WERI-Rb-1 (cell line): ENCODE measurements at places on chromosomes 2 and 18.
A peak's percentile ranks its signal among the peaks of the same experiment; 100 is the strongest.

DNA sequence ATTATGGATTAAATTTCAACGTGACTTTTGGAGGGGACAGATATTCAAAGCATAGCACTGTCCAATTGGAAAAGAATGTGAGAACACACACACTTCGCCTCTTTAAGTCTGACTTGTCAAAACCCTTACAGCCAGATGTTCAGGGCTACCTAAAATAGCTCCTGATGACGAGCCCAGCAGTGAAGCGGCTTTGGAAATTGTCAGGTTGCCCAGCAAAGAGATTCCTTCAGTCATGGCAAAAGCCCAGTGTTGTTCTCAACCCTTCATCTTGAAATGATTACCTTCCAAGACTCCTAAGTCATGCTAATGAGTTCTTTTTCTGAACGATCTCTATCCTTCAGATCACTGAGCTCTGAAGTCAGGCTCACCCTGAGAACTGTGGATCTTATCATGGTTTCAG, 436.6 kb downstream of the LRATD1 start:
- DNase-seq = no peak

- peak; percentile 50 for DNase-seq
These were observed 231.6 kb upstream of the SMAD2 start for GRCh38 chr18:48161911-48162698.

GRCh38 chr2:55801436-55801835, 107.8 kb upstream of the PNPT1 start:
- no peak for DNase-seq

DNA sequence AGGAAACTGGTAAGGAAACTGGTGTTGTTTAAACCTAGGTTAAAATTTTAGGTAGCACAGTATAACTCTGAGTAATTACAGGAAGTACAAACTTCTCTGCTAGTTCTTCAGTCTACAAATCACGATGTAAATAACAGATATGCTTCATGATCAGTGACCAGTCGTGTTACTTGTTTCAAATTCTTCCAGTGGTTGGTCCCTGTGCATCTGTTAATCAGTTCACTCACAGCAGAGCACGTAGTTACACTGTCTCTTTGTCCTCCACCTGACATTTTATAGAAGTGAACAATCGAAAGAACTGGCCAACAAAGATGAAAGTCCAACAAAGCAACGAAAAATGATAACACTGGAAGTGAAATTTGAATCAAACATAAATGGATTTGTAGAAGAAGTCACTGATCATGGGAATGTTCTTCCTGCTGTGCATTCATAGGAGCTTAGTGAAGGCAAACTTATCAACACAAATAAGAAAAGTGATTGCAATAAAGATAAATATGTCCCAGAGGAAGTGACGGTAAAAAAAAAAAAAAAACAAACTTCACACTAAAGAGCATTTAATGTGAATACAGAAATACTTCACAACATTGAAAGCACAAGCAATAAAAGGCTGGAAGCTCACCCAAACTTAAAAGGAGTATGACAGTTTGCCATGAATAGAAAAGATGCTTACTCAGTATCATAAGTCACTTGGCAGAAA, 7.0 kb downstream of the EIF2AK2 start:
- DNase-seq = no peak

- DNase-seq = no peak
These were observed 62.4 kb upstream of the SPATS2L start for GRCh38 chr2:200244111-200244510.

- no peak for DNase-seq
These were observed 128.6 kb upstream of the TLK1 start for GRCh38 chr2:171289316-171289715.

- DNase-seq = no peak
These were observed 527 bp downstream of the IGFBP5 start for GRCh38 chr2:216694826-216695217.

GRCh38 chr2:240329778-240330177, 105.7 kb upstream of the GPC1 start:
- DNase-seq = no peak

- DNase-seq = no peak
These were observed 34.7 kb downstream of the ST6GAL2 start for GRCh38 chr2:106851087-106851874.

GRCh38 chr18:47100212-47100831, 50.0 kb downstream of the HDHD2 start:
- DNase-seq = peak; percentile 74

DNA sequence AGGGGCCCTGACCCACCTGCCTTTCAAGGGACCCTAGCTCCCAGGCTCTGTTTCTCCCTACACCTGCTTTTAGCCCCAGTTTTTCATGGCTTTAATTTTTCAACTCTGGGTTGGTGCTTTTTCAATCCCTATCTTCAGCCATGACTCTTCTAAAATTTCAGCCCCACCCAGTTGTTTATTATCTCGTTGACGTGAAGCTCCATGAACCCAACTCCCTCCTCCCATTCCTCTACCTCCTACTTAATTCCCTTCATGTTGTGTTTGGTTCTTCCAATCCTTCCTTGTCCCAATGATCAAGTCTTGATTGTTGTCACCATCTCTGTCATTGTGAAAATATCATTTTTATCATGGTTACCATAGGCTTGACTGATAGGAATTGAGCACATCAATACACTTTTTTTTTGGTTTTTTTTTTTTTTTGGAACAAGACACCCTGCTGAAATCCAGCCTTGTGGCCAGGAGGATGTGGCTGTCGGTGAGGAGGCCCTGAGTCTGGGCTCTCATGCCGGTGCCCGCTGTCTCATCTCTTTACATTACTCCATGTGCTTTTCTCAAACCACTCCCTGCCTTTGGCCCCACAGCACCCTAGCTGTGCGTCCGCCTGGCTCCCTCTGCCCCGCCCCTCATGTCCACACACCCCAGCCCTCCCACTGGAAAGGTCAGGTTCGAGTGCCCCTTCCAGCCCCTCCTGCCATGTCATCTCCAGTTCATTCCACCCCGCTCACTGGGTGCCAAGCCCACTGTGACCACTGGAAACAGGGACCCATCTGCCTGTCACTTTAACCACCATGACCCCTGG, 39.3 kb downstream of the NAPG start:
- no peak for DNase-seq

DNA sequence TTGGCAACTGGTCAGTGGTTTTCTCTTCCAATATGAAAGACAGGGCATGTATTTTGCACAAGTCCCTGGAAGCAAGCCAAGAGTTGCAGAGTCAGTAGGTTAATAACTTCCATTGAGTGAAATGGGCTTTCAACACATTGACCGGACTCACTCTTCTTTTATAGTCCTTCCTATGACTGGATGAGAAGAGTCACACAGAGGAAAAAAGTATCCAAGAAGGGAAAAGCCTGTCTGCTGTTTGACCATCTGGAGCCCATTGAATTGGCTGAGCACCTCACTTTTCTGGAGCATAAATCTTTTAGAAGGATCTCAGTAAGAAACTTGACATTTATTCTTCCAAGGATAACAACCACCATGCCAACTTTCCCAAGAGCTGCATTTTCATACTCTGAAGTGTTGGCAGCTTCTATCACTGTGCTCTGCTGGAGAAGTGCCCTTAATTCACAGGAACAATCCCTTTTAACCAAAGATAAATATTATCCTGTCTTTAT, 45.4 kb downstream of the RASGRP3 start:
- no peak for DNase-seq
